Globus pallidus (tissue), 1 donor: ENCODE measurements at places on chromosomes 4 and X.

DNA sequence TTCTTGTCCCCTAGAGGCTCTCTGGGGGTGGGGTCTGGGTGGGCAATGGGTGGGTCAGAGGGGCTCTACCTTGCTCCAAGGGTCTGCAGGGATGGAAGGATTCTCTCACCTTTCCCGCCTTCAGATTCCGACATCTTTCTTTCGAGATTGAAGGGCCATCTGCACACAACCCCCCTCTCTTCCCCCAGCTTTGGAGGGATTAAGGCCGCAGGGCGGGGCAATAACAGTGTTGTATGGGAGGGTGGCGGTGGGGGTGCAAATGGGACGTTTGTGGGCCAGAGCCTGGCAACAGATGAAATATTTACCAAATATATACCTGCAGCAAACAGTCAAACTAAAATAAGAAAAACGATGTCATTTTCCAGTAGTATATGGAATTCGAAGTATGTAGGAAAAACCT, at the start of gene CACNA1F:
Gene CACNA1F, minus strand, starts transcription at position 165 of the 400 bp plus-strand sequence. Its CDS starts 31 bp downstream, at position 134.
- no peak for DNase-seq

- DNase-seq: no peak
Observed at GRCh38 chrX:18034945-18035344, 173.8 kb upstream of the RAI2 start.

- DNase-seq: no peak
Observed at GRCh38 chr4:148452970-148453369, 10.8 kb upstream of the NR3C2 start.

- DNase-seq: no peak
Observed at GRCh38 chr4:20386906-20387305, 135.2 kb downstream of the SLIT2 start.

- no peak for DNase-seq
Observed at GRCh38 chr4:16676230-16676770, 222.1 kb downstream of the LDB2 start.

- DNase-seq: no peak
Observed at GRCh38 chr4:25628451-25628850, 27.2 kb upstream of the SLC34A2 start.

DNA sequence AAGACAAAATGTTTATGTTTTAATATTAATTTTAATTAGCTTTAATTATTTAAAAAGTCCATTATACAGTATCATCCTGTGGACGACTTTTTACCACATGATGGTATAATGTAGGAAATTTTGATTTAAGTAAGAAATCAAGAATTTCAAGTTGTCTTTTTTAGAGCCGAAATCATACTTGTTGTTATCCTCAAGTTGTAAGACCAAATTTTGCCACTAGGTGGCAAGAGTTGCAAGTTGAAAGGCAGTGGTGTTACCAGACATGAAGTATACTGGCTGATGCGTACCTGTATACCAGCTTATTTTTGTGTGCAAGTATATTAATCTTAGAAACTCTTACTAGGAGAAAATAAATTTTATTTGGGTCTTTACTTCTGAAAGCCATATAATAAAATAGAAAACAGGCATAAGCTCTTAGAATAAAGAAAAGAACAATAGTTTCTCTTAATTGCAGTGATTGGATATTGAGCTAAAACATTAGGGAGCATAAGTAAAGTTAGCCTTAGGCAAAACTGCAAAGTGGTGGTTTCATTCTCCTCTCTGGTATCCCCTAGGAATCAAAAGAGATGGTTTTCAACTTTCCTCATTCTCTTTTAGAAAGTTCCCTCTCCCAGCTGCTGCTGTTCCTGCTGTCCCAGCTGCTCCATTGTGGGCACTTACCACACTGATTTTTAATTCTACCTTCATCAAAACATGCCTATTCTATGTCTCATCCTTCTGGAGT, 118.0 kb upstream of the WDFY3 start:
- DNase-seq: peak; percentile 57

- DNase-seq: no peak
Observed at GRCh38 chr4:69095301-69095731, 958 bp upstream of the UGT2B7 start.

- DNase-seq: no peak
Observed at GRCh38 chr4:15675356-15675755, 6.3 kb upstream of the FAM200B start.

GRCh38 chr4:177293208-177294033, 16.3 kb upstream of the NEIL3 start:
- DNase-seq: no peak

- no peak for DNase-seq
Observed at GRCh38 chrX:123960956-123961267, 594 bp upstream of the STAG2 start.

- peak; percentile 35 for DNase-seq
Observed at GRCh38 chr4:140800666-140801065, 44.5 kb upstream of the TBC1D9 start.

DNA sequence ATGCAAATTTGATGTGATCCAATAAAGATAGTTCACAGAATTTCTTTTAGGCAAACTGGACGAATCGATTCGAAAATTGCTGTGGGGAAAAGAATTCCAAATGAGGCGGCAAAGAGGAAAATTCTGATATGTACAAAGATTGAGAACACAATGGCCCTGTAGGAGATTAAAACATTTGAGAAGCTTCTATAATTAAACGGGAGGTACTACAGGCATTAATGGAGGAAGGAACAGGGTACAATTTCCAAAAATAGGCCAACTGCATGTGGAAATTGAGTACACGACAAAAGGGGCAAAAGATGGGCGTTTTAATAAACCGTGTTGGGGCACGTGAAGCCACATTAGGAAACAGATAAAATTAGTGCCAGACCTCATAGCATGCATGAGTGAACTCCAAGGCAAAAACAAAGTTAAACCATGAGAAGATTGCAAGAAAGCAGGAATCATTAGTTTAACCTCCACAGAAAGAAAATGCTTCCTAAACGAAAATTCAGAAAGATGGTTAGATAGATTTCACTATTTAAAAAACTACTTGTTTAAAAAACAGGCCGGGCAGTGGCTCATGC, 68.4 kb downstream of the DHRSX start:
- no peak for DNase-seq

DNA sequence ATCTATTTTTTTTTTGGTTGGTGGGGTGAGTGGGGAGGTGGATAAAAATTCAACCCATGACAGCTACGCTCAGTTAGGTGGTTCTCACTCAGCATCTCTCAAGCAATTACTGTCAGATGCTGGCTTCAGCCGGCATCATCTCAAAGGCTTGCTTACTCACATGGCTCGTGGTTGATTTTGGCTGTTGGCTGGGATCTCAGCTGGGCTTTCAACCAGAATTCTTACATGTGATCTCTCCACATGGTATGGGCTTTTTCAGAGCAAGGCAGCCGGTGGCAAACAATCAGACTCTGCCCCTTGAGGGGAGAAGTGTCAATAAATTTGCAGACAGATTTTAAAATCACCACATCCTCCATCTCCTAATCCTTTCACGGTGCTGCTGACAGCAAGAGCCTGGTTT, 47.2 kb downstream of the SLC34A2 start:
- DNase-seq: peak; percentile 38

GRCh38 chr4:125323654-125324053, 8.9 kb downstream of the FAT4 start:
- no peak for DNase-seq
